ENCODE measurements at places on chromosomes 3 and 15.
A peak's percentile ranks its signal among the peaks of the same experiment; 100 is the strongest.

DNA sequence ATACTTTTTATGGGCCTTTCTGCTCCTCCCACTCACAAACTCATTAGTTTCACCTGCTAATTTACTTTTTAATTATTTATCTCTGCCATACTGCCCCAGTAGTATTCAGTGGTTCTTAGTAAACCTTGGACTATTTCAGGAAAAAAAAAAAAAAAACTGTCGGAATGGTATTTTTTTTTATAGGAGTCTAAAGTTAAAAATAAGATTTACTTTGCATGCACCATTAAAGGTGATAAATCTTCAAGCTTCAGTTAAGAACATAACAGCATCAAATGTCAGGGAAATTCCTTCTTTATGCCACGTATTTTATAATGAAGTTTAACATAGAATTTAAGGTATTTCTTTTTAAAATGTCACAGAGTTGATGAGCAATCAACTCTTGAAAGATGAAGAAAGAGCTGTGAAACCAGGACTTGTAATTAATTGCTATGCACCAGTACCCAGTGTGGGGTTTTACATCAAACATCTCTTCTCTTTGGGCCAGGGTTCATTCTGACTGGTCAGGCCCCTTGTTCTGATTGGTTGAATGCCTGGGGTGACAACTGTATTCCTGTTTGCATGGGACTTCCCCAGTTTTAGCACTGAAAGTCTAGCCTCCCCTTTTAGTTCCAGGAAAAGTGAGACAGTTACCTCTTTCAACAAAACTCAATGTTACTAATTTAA lies 40.3 kb upstream of the PTPRG start:
- no peak for DNase-seq

GRCh38 chr3:187369089-187369447 lies 883 bp downstream of the RTP4 start:
- DNase-seq = no peak

DNA sequence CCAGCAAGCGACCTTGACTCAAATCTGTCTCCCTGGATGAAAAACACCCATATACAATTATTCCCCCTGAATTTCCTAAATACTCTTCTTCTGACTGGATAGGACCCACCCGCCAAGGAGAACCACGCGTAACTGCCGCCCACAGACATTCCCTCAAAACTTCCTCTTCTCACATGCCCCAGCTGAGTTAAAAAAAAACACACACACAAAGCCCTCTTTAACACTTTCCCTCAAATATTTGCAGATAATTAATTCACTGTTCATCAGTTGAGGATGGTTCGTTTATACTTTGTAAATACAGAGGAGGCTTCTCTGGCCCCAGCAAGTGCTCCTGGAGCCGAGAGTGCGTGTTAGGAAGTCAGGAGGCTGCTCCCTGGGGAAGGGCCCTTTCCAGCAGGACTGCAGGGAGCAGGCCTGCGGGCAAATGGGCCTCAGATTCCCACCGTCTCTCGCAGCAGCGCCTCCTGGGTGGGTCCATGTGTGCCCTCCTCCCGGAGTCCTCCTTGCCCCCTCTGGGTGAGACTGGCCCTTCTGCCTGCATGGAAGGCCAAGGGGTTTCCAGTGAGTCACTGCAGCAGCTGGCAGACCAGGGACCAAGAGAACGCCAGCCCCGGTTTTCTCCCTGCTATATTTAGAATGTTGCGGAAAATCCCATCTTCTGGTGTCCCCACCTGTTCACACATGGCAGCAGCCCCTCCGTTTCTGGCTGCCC lies 46.8 kb downstream of the MGLL start:
- no peak for DNase-seq

DNA sequence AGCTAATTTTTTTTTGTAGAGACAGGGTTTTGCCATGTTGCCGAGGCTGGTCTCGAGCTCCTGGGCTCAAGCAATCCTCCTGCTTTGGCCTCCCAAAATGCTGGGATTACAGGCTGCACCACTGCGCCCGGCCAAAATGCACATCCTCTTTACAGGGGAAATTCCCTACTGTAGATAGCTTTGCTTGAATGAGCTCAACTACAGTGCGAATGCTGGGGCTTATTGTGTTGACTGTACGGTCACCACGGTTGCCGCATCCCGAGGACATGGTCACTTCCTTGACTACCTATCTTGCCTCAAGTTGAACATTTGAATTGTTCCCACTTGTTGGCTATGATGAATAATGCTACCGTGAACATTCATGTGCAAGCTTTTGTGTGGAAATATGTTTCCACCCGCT lies 5.3 kb upstream of the MTFMT start:
- no peak for DNase-seq

DNA sequence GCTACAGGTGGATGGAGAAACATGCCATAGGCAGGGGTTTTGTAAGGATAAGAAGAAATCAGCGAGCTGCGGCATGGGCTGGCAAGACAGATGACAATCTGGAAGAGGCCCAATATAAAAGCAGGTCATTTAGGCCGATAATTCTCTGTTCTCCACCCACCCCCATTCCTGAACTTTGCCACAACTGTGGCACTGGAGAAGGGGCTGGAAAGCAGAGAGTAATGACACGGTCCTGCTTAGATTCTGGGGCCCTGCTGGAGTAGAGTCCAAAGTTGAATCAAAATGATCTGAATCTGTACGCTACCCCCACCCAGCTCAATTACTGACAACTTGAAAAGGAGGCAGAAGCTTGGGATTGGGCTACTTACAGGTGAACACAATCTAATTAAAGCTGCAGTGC lies 18.4 kb upstream of the BUB1B start:
- DNase-seq = no peak

DNA sequence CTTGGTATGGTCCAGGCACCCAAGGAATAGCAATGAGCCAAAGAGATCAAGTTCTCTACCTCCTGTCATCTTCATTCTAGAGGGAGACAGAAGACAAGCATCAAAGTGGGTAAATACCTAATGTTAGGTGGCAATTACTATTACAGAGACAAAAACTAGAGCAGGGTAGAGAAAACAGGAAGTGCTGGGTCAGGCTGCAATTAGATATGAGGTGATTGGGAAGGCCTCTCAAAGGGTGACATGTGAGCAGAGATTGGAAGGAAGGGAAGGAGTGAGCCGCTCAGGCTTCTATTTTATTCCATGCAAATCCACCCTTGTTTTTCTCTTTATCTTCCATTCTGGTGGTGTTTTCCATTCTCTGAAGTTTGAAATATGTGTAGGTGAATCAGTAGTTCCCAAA lies 37.4 kb downstream of the EBLN2 start:
- no peak for DNase-seq

- DNase-seq = no peak
These were observed 50.9 kb upstream of the ATP2B2 start for GRCh38 chr3:10556312-10556711.

- DNase-seq = no peak
These were observed 162.5 kb downstream of the FMN1 start for GRCh38 chr15:33032053-33032452.

DNA sequence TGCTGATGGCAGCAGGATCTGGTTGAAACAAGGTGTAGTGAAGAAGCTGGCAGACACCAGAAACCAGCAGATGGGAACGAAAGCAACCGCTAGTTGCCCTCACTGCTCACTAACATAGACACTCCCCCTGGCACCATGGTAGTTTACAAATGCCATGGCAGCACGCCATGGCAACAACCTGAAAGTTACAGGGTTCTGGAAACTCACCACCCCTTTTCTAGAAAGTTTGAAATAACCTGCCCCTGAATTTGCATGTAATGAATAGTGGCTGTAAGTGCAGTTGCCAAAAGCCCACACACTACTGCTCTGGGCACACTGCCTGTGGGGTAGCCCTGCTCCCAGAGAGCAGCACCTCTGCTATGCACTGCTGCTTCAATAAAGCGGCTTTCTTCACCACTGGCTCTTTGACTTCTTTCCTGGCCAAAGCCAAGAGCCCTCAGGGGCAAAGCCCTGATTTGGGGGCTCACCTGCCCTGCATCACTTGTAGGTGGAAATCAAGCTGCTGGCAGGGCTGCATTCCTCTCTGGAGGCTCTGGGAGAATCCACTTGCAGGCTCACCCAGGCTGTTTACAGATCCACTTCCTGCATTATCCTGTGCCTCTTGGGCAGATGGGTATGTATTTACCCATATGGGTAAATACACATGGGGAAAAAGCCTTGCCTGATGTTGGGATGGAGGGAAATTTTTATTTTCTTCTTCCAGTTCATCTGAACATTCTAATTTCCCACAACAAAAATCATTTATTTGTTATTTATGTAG lies 2.0 kb upstream of the GP9 start:
- no peak for DNase-seq

DNA sequence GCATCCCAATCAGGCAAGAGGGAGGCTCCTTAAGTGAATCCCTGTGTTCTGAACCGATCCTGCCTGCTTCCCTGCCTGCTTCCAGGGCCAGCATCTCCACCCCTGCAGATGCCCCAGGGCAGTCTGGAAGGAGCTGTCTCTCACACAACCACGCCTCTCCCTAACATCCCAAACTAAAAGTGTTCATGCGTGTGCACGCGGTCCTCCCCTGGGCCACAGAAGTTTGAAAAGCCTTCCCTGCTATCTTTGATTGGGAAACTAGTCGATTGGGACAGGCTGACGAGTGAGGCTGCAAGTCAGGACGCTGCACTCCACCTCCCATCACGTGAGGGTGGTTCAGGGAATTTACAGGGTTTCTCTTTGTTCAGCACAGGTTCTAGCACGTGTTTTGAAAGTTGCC lies 340.9 kb upstream of the ICE2 start:
- peak; percentile 28 for DNase-seq

DNA sequence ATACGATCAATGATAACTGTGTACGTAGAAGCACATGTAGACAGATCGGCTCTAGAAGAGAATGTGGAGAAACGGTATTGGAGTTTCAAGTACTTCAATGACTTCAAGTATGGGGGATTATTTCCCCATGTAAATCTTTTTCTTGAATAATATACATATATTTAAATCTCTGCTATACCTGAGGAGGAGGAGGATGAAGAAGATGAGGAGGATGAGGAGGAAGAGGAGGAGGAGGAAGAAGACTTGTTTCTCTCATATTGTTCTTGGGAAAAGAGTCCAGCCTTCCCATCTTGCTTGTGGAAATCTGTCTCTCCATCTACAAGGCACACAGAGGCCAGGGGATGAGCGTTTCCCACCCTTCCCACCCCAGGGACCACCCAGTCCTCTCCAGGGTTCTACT lies 10.6 kb downstream of the TMEM40 start:
- no peak for DNase-seq

GRCh38 chr15:31483053-31483985 lies 156.7 kb downstream of the KLF13 start:
- DNase-seq = peak; percentile 28

GRCh38 chr3:115632026-115632425 lies 8.7 kb downstream of the GAP43 start:
- no peak for DNase-seq
